ENCODE measurements at places on chromosomes 13 and 19. TPM values are rescaled to one million over a fixed set of nuclear protein-coding genes. Genes with fewer than 3 reads are reported as not detected.
A peak's percentile ranks its signal among the peaks of the same experiment; 100 is the strongest.

GRCh38 chr19:18919900-18920214 is 342 bp downstream of the DDX49 start:
- DNase-seq, result no peak

DNA sequence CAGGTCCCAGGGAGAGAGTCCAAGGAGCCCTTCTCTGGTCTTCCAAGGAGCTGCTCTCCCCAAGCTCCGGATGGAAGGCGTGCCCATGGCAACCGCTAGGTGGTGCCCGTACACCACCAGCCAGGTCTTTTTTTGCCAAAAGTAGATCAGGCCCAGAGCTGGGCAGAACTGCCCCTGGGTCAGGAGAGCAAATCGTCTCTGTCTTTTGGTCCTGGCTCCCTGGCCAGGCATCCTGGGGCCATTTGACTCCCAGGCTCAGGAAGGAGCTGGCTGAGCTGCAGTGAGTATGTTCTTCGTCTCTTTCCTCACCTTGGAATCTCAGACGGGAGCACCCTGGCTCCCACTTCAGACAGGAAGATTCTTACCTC is 24.6 kb upstream of the BCL3 start:
- DNase-seq, result peak; percentile 99

- no peak for DNase-seq
Observed at GRCh38 chr19:46303322-46303690, 6.5 kb downstream of the HIF3A start.

DNA sequence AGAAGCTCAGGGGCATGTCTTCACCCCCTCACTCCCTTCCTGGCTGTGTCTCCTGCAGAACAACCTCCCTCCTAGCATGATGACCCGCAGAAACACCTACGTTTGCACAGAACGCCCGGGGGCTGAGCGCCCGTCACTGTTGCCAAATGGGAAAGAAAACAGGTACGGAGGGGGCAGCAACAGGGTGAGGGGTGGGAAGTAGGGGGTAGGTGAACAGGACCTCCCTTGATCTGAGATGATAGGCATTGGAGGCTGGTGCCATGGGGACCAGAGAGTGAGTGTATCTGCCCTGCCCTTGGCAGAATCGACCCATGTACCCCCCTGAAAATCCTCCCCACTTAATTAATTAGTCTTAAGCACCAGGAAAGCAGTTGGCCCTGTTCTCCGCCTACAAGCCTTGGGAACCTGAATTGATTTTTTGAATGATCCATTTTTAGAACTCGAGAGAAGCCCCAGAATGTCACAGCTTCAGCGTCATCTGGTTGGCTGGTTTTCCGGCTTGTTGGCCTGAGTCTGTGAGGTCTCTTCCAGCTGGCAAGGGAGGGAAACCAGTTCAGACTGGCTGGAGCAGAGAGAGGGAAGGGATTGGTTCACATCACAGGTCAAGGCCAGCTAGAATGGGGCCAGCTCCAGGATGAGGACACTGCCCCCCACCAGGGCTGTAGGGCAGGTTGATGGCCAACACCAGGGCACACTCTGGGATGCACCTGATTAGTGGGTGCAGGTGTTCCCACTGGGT is 28.2 kb downstream of the CKM start:
- no peak for DNase-seq

DNA sequence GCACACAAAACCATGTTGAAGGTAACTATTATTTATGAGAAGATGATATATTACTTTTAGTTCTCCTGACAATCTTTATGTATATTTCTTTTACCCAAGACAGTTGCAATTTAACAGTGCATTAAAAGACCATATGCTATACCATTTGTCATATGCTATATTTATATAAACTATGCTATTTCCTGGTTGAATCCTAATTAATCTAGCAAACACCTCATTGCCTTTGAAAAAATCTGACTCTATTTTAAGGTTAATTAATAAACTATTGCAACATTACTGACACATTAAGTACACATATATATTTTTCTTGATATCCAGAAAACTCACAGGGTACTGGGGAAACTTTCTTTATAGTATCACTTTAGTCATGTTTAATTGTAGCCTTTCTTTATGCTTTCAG is 649.4 kb upstream of the PCDH20 start:
- no peak for DNase-seq

Gene ZNF570
- under 0.01 TPM for total RNA-seq

Gene TBXA2R
- not detected for total RNA-seq

Gene ZNF665
- total RNA-seq, result not detected

Gene SIGLEC8
- total RNA-seq, result not detected

Gene RFX1
- total RNA-seq, result 6.2 TPM

Measured in HT-29 (cell line).